ENCODE measurements at places on chromosomes 11 and 22. TPM values are rescaled to one million over a fixed set of nuclear protein-coding genes. Genes with fewer than 3 reads are reported as not detected.
A peak's percentile ranks its signal among the peaks of the same experiment; 100 is the strongest.

DNA sequence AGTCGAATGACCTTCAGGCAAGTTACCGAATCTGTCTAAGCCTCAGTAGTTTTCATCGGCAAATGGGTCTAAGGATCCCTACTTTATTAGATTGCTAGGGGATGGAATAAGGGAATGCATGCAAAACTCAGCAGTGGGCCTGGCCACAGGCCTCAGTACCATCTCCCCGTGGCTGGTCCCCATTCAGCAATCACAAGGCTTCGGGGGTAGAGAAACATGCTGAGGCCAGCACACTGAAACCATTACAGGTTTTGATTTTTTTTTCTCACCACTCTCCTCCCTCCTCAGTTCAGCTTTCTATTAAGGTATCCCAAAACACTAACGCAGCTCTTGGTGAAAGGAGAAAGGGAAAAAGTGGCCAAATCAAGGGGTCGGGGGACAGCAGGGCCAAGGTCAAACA is 11.9 kb downstream of the KIRREL3 start:
- no peak for DNase-seq

Gene FOLR3
- polyA plus RNA-seq = 0.28 TPM

- no peak for DNase-seq
Observed at GRCh38 chr11:112844517-112844916, 116.7 kb upstream of the NCAM1 start.

GRCh38 chr11:69934861-69935494 is 115.8 kb upstream of the FGF3 start:
- DNase-seq = no peak

GRCh38 chr11:45031912-45032519 is 81.3 kb upstream of the TP53I11 start:
- no peak for DNase-seq

DNA sequence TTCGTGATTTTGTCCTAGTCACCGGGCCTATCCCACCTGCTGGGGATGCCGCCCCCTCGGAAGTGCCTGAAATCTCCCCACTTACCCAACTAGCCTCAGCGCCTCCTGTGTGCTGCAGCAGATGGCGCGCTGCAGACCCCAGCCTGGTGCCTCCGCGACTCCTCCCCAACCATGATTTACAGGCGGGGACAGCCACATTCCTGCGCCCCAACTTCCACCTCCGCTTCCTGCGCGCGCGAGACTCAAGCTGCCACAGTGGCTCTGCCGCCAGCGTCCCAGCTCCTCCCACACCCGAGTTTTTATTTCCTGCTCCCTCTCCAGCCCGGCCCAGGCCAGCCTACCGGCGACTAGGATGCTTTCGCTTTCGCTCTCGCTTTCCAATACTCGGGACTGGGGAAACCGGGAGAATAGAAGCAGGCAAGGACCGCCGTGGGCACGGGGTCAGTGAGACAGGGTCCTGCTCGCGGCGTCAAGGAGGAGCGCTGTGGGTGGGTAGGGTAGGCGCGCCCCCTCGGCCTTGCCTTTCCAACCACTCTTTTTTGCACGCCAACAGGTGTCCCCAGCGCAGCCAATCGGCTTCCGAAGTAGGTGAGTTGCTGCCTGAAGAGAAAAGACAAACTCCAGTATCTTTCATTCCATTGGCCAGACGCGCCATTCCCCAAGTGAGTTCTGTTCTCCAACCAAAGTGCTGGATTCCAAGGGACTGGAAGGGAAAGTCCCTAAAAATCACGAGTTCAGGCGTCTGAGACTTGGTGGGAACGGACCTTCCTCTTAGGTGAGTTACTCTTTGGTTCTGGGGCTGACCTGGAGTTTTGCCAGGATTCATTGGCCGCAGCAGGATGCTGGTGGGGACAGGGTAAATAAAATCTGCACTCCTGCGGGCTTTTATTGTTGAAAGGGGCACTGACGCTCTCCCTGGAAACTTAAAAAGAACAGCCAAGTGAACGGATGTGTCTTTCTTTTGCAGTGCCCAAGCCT is at the start of gene FAM111A:
Gene FAM111A (plus strand): TSS at position 327 of the 978 bp plus-strand sequence. CDS start 6,017 bp downstream, outside the sequence.
- DNase-seq = peak; percentile 83

DNA sequence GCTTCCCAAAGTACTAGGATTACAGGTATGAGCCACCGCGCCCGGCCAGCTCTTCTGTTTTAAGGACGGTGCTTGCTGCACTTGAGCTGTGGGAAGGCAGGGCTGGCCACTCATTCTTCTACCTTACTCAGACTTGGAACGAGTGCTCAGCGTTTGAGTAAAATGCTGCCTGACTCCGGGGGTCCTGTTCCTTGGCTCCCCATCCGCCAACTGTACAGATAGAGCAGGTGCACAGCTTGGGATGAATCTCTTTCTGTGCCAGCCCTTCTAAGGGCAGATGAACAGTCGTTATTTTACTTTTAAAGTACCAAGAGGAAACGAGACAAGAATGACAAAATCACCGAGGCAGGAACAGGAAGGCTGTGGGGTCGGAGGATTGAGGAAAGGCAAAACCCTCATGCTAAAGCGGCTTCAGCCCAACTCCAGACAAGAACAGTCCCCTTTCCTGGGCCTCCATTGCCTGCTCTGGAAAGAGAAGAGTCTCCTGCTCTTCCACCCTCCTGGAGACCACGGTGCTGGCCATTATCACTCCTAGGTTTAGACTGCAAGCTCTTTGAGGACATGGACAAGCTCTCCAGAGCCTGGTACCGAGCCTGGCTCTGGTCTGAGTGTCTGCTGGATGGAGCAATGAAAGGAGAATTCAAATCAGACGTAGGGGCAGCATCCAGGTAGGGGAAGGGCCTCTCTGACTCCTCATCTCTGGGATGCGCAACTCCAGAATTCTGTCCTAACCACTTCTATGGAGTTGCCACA is 1.1 kb upstream of the SUN2 start:
- DNase-seq = no peak

Gene NCAM1
- polyA plus RNA-seq = 79.1 TPM

GRCh38 chr11:17510507-17511206 is 33.6 kb downstream of the USH1C start:
- no peak for DNase-seq

DNA sequence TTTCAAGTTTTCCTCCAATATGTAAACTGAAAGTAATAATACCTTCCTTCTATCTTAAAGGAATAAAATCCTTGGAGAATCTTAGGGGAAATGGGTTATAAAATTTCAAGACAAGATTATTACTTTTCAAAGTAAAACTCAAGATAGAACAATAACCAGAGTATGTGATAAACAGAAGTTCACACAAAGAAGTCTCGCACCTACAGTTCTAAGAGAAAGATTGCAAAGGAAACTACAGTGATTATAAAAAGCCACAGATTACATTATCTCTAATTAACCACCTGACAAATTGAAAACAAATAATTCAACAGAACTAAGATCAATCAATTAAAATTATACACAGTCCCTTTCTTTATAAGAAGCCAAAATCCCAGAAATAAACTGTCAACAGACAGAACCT is 34.0 kb downstream of the AMBRA1 start:
- DNase-seq = no peak

DNA sequence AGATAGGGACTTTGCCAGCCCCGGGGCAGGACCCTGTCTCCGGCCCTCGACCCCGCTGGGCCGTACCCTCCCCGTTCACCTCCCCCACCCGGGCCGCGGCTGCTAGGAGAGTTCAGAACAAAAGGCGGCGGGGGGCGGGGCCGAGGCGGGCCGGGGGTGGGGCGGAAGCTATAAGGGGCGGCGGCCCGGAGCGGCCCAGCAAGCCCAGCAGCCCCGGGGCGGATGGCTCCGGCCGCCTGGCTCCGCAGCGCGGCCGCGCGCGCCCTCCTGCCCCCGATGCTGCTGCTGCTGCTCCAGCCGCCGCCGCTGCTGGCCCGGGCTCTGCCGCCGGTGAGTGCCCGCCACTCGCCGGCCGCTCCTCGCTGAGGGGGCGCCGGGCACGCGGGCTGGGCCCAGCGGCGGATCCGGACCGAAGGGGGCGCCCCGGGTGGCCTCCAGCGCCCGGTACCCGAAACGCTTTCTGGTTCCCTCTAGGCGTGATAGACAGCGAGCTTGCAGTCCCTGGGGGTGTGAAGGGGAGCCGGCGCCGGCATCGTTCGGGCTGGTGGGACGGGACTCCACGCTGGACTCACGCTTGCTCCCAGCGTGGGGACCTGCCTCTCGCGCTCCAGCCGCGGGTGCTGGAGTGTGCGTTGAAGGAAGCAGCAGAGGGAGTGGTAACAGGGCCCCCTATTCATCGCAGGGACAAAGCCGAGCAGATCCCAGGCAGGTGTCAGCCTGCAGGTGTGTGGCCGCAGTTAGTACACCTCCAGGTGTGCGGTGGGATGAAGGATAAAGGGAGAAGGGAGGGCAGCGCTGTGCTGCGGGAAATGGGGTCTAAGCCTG is at the start of gene MMP11:
Gene MMP11 (plus strand): TSS at position 201 of the 825 bp plus-strand sequence. CDS start 22 bp downstream, at position 223.
- DNase-seq = no peak

GRCh38 chr22:27885977-27886842 is 32.8 kb downstream of the PITPNB start:
- DNase-seq = no peak

Gene RIMBP3C
- not detected for polyA plus RNA-seq

DNA sequence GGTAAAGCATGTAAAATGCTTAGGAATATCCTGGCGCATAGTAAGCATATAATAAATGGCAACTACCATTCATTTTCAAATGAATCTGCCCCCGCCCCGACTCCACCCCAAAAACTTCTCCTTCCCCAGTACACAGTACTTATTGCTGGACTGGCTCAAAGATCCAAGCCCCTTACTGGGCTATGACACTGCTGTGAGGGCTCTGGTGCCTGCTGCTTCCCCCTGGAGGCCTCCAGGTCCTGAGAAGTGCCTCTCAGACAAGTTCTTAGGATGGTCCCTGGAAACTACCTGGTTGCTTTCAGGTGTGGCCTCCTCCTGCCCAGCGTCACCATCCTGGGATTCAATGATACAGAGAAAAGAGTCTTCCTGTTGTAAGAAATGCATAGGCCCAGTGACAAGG is 190.6 kb upstream of the NTM start:
- no peak for DNase-seq

DNA sequence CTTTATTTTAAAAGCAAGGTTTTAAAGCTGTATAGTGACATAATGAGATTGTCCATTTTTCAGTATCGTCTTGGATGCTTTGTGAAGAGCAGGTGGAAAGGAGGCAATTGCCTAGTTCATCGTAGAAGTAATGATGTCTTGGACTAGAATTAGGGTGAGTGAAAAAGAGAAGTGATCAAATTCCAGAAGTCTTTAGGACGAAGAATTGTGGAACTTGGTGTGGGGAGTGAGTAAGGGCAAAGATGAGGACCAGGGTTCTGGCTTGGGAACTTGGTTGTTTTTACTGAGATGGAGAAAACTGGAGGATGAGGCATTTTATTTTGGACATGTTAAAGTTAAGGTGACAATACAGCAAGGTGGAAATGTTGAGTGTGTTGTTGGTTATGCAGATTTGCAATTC is 1.2 kb downstream of the ILK start:
- no peak for DNase-seq

DNA sequence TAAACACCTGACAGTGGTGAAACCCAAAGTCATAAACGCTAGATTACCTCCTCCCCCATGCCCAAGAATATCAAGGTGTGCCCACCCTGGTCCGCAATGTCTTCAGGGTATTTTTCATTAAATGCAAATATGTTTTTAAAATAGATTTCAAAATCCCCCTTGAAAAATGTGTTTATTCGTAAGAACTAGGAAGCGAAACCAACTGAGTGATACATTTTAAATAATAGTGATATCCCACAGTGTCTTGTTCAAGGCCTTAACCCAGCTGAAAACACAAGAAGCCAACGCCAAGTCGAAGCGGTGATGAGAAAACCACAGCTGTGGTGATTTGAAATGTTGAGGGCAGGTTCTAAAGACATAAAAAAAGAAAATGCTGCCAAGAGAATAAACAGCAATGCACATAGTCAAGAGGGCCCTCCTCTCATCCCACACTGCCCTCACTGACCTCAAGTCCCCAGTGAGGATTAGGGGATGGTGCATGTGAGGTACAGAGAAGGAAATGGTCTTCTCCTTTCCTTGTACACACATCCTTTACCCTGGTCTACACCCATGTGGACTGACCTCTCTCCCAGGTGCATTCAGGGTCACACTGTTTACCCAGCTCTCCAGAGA is 25.5 kb downstream of the KCNJ1 start:
- DNase-seq = no peak

DNA sequence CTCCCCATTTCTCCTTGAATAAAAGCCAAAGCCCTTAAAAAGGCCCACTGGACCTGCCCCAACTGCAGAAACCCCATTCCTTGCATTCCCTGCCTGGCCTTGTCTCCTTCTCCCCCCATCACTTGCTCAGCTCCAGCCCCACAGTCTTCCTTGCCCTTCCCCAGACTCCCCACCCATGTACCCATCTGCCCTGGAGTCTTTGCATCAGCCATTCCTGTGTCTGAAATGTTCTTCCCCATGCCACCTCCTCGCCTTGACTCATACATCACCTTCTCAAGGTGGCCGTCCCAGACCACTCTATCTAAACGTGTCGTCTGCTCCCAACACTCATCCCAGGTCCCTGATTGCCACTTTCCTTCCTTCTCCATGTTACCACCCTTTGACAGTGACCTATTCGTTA is 77.4 kb upstream of the SHANK2 start:
- no peak for DNase-seq

DNA sequence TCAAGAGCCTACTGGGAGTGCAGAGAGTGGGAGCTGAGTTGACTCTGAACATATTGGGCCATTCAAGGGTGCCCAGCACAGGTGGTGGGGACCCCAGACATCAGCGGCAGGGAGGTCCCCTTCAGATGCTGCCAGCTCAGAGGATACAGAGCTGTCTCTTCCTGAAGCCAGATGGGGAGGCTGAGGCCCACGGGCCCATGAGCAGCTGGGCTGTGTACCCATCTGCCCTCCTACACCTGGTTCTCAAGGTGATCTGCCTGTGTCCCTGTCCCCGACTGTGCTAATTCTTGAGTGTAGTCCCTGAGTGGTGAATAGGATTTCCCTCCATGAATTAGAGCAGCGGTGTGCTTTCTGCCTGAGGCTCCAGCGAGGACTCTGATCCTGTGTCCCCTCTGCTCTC is 76.3 kb downstream of the MICAL2 start:
- DNase-seq = no peak

Gene TIMP3
- polyA plus RNA-seq = 212 TPM

DNA sequence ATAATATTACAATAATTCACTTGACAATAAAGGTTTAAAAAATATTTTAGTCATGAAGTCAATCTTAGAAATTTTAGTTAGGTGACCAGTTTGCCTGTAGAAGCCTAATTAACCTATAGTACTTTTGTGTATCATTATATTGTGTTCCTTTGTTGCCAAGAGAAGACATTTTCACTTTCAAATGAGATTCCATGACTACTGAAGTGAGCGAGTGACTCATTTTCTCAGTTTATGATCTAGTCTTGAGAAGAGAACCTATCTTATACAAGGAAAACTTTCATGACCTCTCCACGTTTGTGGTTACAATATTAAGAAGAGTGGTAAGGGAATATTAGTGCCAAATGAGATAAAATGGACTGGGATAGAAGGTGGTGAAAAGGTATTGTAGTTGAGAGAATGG is 423.9 kb upstream of the CHORDC1 start:
- no peak for DNase-seq

- no peak for DNase-seq
Observed at GRCh38 chr22:44127356-44127755, 53.4 kb upstream of the PARVG start.

DNA sequence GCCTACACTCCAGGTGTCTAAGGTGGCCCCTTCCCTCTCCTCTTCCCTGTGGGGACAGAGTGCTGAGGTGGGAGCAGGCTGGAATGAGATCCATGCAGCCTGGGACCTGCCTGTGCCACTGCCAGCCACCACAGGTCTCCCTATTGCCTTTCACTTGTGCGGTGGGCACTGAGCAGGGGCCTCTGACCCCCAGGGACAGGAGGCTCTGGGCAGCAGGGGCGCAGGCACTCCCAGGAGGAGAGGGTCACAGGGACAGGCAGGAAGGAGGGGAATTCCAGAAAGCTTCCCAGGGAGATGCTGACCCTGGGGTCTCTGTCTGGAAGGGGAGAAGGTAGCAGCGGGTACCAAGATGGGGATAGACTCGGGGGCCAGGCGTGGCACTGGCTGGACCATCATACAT is 228.5 kb upstream of the B3GAT1 start:
- DNase-seq = no peak

All from urinary bladder (tissue), 4 donors.